ENCODE measurements at places on chromosomes 6 and 20.

DNA sequence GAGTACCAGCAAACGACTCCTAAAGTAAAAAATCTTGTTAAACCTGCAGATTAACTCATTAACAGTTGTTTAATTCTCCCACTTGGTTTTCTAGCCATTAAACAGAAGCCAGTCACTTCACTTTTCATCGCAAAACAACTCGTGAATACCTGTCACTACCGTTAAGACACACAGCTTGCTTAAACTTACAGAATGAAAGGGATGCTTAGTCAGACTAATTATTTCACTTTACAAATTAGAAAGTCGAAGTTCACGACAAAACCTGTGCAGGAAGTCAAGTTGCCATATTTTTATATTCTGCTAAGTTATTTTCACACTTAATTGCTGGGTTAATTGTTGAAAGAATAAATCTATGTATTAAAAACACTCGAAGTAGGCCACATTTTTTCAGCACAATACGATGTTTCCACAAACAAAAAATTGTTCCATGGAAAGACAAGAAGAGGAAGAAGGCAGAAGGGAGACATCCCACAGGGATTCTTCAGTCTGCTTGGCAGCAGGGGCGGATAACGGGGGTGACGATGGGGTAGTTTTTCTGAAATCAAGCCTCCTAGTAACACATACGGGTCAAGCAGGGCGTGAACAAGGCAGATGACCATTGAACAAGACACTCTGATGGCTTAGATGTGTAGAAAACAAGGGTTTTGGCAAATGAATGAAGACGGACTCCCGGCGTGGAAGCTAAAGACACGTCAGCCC lies 933 bp downstream of the SSR1 start:
- DNase-seq: no peak

GRCh38 chr20:36312724-36313441 lies 6.7 kb downstream of the DLGAP4 start:
- DNase-seq: no peak

DNA sequence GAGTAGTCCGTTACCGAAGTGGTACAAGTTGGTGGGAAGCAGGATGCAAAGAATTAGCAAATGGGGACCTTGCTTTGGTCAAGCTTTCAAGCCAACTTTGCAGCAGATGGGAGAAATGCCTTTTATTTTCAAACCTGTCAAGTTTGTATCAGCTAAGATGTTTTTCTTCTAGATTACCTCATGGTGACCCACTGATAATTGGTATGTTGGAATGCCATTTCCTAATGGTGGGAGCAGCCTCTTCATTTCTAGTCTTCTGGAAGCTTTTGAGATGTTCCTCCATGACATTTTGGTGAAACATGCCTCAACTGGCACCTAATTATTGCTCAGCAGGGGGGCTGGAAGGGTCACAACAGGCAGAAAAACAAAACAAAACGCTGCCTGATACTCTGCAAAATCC lies 43.7 kb downstream of the ADNP start:
- no peak for DNase-seq

- no peak for DNase-seq
Measured at GRCh38 chr20:23142162-23143050, 56.3 kb upstream of the CD93 start.

- DNase-seq: no peak
Measured at GRCh38 chr6:76166297-76166696, 93.8 kb upstream of the IMPG1 start.

DNA sequence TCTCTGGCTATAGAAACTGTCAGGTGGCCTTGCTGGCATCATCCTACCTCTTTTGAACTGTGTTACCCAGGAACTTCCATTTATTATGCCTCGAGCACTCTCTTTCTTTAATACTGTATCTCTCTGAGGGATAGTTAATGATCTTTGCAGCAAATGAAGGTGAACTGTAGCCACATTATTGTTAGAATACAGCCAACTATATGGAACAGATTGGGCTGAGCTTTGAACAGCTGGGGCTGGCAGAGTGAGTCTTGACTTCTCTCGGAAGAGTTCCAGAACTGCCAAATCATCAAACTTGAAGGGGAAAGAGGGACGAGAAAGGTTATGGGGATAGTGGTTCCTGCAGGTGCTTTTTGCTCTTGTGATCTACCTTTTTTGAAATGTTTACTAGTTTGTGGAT lies 237.7 kb downstream of the PRL start:
- DNase-seq: no peak

DNA sequence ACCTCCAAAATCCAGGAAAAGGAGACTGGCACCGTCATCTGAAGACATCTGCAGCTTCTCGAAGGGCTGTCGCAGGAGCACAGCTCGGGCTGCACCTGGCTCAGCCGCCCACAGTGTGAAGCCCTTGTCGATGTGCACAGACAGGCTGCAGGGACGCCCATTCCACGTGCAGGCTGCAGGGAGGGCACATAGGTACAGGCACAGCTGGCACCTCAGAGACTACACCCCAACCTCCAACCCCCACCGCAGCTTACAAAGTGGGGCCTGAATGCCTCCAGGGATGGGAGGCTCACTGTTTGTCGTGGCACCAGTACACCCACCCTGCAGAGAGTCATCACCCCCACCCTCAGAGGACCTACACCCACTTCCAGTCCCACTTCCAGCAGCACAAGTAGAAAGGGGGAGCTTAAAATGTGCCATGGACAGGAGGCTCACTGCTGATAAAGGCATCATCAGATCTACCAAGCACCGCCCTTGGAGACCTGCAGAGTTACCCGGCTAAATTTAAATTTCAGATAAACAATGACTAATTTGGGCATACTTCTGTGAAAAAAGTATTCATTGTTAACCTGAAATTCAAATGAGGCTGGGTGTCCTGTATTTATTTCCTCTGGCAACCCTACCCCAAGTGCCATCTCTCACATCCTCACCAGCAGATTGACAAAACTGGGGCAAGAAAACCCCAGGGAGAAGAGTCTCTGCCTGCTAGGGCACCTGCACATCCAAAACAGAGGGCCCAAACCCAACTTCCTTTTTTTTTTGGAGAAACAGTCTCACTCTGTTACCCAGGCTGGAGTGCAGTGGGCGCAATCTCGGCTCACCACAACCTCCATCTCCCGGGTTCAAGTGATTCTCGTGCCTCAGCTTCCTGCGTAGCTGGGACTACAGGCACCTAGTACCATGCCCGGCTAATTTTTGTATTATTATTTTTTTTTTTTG lies 7.7 kb upstream of the CDK5RAP1 start:
- DNase-seq: no peak

DNA sequence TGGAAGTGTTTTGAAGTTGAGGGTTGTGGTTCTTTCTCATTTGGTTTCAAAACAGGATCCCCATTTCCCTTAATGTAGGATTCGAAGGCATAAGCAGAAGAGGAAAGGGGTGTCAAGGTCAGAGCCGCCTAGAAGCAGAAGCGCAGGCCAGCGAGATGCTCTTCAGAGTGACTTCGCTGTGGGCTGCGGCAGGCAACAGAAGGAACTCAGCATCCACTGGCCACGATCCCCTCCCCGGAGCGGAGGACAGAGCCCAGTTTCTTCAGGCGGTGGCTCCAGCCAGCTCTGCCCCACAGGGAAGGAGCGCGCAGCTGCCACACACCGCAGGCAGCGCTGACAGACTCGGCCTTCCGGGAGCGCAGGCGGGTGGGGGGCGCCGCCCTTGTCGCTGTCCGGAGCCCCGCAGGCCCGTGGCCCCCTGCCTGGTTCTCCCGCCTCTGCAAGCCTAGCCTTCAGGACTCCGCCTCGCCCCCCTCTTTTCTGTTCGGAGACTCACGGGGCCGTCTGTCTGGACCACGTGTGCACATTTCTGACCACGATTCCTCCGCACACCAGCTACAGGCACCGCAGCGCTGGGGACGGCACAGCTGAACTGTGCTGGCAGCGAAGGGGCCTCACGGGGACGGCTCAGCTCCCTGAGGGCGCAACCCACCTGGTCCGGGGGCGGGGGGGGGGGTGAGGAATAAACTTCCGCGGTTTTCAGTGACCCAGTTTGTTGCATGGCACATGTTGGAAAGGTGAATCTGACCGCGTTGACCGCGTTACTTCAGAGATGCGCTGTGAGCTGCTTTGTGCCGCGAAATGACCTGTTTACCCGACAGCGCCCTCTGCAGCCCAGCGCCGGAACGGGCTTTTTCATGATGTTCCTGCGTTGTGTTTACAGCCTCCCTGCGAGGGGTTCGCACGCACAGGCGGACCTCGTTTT lies 26.1 kb downstream of the TTLL2 start:
- no peak for DNase-seq

DNA sequence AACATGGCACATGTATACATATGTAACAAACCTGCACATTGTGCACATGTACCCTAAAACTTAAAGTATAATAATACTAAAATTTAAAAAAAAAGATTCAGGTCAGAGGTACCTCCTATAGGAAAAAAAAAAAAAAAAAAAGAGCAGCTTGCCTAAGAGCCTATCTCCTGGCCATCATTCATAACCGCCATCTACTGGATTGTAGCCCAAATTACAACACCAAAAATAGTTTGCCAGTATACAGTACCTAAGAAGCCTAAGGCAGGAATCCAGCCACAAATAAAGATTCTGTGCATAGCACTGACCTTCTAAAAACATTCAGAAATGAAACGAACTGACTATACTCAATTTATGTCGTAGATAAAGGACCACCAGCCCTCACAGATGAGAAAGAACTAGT lies 438.4 kb upstream of the ADGRB3 start:
- DNase-seq: no peak

- DNase-seq: no peak
Measured at GRCh38 chr6:163412801-163413344, 1.6 kb upstream of the QKI start.

DNA sequence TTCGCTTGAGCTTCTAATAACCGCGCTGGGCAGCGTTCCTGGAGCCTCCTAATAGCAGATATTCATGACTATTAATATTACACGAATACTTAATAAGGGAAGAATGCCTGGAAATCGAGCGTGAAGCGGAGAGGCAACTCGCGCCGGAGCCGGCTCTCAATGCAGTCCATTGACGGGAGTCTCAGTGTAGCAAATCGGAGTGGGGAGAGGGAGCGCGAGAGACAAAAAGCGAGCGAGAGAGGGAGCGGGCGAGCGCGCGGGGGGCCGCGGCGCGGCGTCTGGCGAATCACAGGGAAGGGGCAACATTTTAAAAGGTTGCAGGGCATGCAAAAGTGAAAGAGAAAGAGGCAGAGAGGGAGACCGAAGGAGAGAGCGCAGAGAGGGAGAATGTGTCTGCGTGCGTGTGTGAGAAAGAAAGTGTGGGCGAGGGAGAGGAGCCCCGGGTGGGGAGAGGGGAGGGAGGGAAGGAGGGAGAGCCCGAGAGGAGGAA lies 2.9 kb downstream of the TFAP2A start:
- DNase-seq: no peak

GRCh38 chr6:4606821-4607704 lies 169.1 kb upstream of the CDYL start:
- no peak for DNase-seq

GRCh38 chr6:167145461-167145860 lies 12.3 kb downstream of the GPR31 start:
- DNase-seq: no peak

DNA sequence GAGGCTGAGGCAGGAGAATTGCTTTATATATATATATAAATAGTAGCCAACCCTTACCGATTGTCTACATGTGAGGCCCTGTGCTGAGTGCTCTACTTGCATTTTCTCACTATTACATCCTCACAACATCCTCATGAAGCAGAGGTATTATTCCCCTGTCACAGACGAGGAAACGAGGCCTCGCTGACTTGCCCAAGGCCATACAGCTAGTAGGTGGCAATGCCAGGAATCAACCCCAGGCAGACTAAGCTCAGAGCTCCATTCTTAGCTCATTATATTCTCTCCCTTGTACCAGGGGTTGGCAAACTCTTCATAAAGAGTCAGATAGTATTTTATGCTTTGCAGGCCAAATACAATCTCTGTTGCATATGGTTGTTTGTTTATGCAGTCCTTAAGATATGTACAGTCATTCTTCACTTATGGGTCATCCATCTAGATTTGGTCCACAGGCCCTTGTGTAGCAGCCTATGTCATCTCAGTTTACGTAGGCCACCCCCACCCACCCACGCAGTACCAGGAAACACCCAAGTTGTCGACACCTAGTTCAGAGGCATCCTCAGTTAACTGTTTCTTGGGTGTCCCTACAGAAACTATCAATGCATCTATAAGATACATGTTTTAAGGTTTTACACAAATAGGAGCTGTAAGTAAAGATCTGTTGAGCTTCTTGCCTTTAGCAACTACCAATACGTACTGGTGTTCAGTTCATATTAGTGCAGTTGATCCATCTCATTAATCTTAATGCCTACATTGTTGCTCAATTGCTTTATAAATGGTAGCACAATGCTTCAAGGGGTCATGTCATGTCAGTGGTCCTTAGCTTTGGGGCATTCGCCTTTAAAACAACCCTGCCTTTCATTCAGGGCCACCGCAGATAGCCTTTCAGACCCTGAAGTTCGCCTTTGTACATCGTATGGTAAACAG lies 3.0 kb downstream of the CASS4 start:
- no peak for DNase-seq

GRCh38 chr20:10660661-10661060 lies 13.1 kb downstream of the JAG1 start:
- DNase-seq: no peak

DNA sequence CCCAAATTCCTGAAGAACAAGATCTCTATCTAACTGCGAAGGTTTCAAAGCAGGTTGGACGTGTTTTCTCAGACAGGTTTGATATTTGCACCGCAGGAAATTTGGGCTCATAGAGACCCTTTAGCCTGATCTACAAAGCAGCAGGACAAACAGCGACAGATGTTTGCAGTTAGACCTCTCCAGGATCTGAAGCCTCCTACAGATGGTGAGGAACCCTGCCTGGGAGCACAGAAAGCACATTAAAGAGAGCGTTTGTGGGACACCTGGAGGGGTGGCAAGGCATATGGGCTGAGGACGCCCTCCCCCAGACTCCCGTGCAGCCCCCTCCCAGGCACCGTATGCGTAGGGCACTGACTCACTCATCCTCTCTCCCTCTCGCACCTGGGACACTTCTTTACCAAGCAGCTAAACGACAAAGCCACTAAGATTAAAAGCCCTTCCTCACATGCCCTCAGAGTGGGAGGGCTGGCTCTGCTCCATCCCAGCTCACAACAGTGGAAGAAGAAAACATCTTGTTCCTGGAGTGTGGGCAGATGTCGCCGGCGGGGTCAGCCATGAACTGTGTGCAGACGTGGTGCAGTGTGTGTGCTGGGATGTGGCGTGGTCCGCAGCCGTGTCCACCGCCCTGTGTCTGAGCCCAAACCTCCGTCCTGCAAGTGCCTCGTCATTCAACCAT lies 249.7 kb upstream of the AFDN start:
- DNase-seq: no peak

- DNase-seq: no peak
Measured at GRCh38 chr6:24238700-24239099, 112.7 kb downstream of the NRSN1 start.

GRCh38 chr6:29989211-29989610 lies 46.9 kb downstream of the HLA-A start:
- DNase-seq: no peak

Data from GF-D8 (cell line).